ENCODE measurements at places on chromosomes 3 and 15. TPM values are rescaled to one million over a fixed set of nuclear protein-coding genes. Genes with fewer than 3 reads are reported as not detected.
A peak's percentile ranks its signal among the peaks of the same experiment; 100 is the strongest.

GRCh38 chr3:148187296-148187695, 510.4 kb upstream of the AGTR1 start:
- DNase-seq: no peak

DNA sequence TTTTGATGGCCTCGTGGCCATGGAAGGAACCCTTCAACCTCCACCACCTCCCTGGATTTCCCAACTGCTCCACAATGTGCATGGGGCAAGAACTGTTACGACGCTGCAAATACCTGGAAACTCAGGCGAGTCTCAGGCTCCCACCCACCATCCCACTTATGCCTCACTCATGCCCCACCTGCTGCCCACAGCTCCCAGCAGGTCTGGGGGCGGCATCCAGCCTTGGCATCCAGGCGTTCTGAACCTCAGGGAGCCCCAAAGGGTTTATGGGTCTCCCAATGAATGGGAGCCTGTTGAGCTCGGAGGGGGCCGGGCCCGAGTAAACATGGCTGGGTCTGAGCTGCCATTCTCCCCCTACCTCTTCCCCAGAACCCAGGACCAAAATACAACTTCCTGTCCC, 2.0 kb upstream of the PTH1R start:
- no peak for DNase-seq

The HERC2 gene
- 24.4 TPM for polyA plus RNA-seq

The GOLGA6L7 gene
- not detected for polyA plus RNA-seq

DNA sequence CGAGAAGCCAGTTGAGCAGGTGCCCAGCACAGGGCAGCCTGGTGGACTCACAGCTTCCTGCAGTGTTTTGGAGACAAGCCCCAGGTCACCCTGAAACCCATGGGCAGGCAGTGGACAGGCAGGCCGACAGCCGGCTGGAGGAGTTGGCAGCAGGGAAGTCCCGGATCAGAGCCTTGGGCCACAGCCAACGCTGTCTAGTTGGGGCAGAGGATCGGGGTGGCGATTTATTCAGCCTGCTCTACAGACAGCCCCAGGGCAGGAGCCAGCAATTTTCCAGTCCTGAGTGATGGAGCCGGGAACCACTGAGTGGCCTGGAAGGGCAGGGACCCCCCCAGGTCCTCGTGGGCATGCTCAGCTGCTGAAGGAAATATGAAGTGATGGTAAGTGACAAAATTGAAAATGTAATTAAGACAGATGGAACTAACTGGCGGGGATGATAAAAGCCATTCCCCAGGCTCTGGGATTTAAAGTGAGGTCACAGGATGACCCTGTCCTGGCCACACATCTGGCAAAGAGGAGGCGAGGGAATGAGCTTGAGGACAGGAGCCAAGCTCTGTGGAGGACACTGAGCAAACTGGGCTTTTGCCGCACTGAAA, 34.4 kb upstream of the TBC1D21 start:
- peak; percentile 82 for DNase-seq

The LYZL4 gene
- not detected for polyA plus RNA-seq

The ROBO2 gene
- polyA plus RNA-seq: 0.15 TPM

DNA sequence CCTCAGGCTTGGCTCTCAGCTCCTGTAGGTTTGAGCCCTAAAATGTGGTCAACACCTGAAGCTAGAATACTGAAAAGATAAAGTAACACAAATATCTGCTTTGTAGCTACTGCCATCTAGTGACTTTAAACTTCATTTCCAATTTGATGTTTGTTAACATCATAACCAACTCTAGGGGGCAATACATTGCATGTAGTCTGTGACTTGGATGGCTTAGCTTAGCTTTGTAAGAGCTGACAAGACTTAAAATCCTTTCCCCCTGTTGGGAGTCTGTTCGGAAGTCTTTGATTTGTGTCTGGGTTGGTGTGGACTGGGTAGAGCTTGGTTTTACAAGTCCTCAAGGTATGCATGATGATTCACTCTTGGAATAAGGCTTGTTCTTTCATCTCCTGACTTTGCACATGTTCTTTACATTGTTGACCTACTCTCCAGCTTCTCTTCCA, 51.7 kb downstream of the SCN11A start:
- DNase-seq: no peak

- DNase-seq: peak; percentile 46
These were observed 107.6 kb downstream of the OXNAD1 start for GRCh38 chr3:16372362-16373292.

The CCR8 gene
- polyA plus RNA-seq: not detected

The GJD2 gene
- not detected for polyA plus RNA-seq

- no peak for DNase-seq
These were observed 142.0 kb downstream of the ADAMTS17 start for GRCh38 chr15:100199711-100200286.

DNA sequence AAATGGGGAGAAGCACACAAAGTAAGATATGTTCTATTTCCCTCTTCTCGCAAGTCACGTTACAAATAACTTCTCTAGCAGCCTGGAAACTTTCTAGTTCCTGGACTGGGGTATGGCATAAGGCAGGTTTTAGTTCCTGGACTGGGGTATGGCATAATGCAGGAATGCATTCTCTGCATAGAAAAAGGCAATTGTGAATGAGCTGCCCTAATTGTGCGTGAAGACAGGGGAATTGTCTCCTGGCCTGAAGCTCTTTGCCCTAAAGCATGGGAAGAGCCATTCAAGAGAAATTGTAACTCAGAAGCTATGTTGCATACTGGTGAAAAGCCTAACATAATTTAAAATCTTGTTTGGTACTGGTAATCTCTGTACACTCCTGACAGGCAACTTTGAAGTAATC, 54.3 kb upstream of the CBLB start:
- no peak for DNase-seq

- DNase-seq: peak; percentile 89
These were observed 44.5 kb downstream of the NOX5 start for GRCh38 chr15:69058830-69059556.

DNA sequence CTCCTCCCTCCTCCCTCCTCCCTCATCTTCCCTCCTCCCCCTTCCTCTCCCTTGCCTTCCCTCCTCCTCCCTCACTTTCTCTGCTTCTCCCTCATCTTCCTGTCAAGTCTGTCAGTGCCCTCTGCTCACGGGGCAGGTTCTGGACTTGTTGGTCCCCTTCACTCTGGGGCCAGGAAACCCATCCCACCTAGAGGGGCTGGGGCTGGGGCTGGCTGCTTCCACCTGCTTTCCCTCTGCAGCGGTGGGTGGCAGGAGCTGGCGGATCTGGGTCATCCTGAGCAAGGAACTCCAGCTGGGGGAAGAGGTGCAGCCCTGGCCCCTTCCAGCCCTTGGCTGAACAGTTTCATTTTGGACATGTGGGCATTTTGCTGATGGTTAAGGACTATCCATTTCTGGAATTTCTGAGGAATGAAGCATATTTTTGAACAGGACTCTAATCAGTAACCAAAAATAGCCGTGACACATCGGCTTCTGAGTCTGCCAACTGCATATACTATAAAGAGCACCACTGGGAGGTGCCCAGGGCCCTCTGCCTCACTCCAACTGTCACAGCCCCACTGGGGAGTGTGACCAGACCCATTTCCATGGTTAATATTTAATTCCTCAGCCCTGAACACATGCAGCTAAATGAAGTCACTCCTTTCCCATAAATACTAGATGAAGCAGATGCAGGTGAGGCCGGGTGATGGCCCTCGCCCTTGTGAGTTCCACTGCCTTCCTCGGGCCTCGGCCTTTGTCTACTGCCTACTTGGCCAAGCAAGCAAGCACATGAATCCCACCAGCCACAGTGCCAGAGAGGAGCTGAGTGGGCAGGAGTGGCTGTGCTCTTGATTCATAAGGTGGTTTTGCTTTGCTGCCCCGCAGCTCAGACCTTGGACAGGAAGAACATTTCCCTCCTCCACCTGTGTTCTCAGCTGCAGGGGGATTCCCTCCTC, 39.8 kb downstream of the CHDH start:
- DNase-seq: peak; percentile 29

DNA sequence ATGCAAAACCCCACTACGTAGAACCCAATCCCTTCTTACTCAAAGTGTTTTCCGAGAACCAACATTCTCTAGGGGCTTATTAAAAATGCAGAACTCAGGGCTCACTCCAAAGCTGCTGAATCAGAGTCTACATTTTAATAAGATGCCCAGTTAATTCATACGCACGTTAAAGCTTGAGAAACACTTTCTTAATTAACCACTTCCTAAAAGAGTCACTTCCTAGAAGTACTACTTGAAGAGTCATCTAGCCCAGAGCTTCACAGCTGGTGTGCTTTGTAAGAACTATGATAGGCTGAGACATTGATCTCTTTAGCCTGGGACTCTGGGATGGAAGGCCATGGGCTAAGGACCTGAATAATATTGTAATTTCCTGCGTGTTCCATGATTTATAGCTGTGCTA, 9.0 kb downstream of the COL6A5 start:
- no peak for DNase-seq

- DNase-seq: no peak
These were observed 460.9 kb downstream of the OTOL1 start for GRCh38 chr3:161957467-161957866.

- DNase-seq: no peak
These were observed 142.9 kb upstream of the NR2F2 start for GRCh38 chr15:96187341-96188305.

The GOLGA6A gene
- polyA plus RNA-seq: not detected

The ZNF639 gene
- polyA plus RNA-seq: 14.1 TPM

GRCh38 chr3:31876331-31876730, 104.7 kb downstream of the OSBPL10 start:
- no peak for DNase-seq

DNA sequence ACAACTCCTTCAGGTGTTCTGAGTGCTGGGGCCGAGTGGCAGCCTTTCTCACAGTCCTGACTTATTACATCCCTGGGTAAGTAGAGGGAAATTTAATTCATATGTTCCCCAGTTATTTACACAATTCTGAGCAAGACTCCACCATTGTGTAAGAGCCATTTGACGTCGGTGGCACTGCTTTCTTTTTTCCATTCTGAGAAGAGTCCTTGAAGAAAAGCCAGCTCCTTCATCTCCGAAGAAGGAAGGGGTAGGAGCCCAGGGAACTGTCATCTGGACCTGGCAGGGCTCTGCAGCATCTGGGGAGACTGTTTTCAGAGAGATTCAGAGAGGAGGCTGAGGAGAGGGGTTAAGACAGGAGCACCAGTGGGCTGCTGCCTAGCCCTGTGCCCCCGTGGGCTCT, 22.6 kb upstream of the MASP1 start:
- no peak for DNase-seq

DNA sequence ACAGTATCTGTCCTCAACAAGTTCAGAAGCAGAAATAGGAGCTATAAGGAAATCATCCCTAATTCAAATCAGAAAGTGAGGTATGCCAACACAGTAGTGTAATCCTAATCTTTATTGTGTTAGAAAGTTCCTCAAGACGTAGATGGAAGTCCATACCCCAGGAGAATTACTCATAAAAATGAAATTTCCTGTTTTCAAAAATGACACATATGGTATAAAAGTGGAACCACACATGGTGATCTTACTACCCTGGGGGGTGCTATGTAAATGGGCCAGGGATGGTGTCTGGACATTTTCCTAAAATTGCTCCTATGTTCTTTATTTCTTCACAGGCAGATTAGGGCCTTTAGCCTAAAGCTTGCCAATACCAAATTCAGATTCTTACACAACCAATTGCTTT, 204.1 kb downstream of the ARRDC4 start:
- no peak for DNase-seq

DNA sequence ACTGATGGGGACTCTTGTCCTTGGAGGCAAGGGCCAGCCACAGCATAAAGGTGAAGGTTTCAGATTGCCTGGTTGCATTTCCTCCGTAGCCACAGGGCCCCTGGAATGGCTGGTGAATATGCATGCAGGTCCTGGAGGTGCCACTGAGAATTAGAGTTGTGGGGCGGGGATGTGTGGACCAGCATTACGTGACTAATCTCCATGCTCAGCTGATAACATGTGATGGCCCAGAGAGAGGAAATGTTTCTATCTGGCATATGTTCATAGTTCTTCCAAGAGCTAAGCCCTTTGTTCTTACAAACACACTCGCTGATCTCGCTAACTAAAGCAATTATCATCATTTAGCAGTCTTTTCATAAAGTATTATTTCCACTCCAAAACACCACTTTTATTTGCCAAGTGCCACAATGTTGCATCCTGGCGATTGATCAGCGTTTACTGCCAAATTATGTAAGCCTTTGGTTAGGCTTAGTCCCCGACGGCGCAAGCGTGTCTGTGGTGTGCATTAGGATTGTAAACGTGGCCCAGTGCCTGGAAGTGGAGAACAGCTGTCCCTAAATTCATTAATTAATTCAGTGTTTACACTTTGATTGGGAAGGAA, 55.9 kb downstream of the CGNL1 start:
- DNase-seq: no peak

- no peak for DNase-seq
These were observed 105.9 kb upstream of the KCNAB1 start for GRCh38 chr3:156014489-156014888.

GRCh38 chr3:67388738-67389137, 265.7 kb downstream of the SUCLG2 start:
- DNase-seq: no peak

GRCh38 chr3:122443090-122443489, 27.2 kb upstream of the WDR5B start:
- no peak for DNase-seq

DNA sequence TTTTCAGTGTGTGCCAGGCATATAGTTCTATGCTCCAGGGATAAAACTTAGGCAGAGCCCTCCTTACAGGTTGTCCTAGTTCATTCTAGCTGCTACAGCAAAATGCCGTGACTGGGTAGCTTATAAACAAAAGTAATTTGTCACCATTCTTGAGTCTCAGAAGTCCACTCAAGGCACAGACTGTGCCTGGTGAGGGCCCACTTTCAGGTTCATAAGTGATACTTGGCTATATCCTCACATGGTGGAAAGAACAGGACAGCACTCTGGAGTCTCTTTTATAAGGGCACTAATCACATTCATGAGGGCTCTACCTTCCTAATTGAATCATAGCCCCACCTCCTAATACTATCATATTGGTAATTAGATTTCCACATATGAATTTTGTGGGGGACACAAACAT, 80.1 kb downstream of the SPRED1 start:
- DNase-seq: no peak

The PROS1 gene
- polyA plus RNA-seq: 17.2 TPM

DNA sequence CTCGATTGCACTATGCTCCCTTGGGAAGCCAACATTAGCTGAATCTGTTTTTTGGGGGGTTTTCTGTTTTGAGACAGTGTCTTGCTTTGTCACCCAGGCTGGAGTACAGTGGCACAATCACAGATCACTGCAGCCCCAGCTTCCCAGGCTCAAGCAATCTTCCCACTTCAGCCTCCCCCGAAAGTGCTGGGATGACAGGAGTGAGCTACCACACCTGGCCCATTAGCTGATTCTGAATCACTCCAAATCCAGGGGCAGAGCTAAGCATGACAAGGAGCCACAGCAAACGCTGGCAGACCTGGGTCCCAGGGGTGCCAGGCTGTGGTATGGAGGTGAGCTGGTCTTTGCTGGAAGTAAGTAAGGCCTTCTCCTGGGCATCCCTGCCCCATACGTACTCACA, 18.9 kb downstream of the POC1A start:
- DNase-seq: no peak

GRCh38 chr3:126525853-126526667, 2.1 kb downstream of the CHST13 start:
- DNase-seq: no peak

The ZNF35 gene
- 4.5 TPM for polyA plus RNA-seq
